Activated naive CD4-positive, alpha-beta T cell treated with anti-CD3 and anti-CD28 coated beads for 36 hours (primary cell): ENCODE measurements at places on chromosomes 6 and 20. TPM values are rescaled to one million over a fixed set of nuclear protein-coding genes. Genes with fewer than 3 reads are reported as not detected.

OPRL1 gene
- 0.47 TPM for total RNA-seq

PNPLA1 gene
- total RNA-seq, result not detected

FOXS1 gene
- total RNA-seq, result not detected

MAFB gene
- not detected for total RNA-seq

CTCFL gene
- total RNA-seq, result not detected

SIGLEC1 gene
- 0.02 TPM for total RNA-seq

KCNK5 gene
- total RNA-seq, result 9.0 TPM

- DNase-seq, result no peak
Measured at GRCh38 chr6:43968110-43968965, 158.9 kb downstream of the MRPL14 start.

- DNase-seq, result no peak
Measured at GRCh38 chr6:63537201-63537958, 34.9 kb upstream of the LOC128125822 start.

GRCh38 chr6:34151321-34152041 is 5.6 kb upstream of the GRM4 start:
- no peak for DNase-seq

DNA sequence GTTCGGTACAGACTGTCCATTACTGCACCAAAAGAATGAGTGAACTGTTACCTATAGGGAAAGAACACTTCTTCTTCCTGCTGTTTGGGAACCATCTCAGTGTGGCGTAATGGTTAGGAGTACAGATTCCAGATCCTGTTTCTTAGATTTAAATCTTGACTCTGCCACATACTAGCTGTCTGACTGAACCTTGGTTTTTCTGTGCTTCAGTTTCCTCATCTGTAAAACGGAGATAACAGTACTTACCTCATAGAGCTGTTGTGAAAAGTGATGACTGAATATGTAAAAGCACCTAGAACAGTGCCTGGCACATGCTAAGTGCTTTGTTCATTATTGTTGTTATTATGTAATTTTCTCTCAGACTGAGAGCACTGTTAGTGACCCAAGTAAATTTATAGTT is 39.8 kb downstream of the STX11 start:
- DNase-seq, result no peak

DNA sequence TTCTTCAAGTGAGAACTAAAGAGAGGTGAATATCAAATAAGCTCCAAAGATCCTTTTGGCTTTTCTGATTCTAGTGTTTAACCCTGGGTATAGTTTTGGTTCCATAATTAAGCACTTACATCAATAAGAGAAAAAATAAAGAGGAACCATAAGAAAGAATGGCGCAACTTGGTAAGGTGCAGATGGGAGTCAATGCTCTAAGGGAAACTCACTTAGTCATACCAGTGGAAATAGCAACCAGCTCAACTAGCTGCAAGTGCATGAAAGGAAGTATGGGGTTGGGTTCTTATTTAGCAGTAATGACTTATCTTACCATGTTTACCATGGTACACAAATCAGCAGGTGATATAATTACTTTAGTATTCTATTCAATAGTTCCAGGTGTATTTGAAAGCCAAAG is 296.5 kb upstream of the RUNX2 start:
- DNase-seq, result no peak

DNA sequence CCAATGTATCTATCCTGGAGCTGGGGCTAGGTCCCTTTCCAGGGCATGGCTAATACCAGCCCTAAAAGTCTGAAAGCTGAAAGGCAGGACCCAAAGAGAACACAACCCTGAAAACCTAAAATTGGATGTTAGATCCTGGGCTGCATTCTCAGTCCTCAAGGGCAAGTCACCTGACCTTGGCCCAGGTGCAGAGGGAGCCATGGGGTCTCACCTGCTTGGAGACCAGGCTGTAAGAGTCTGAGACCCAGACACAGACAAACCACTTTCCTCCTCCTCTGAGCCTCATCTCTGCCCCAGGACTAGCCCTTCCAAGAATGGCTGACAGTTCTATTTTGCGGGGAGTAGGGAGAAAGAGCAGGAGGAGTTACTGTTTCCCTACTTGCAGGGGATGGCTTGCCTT is 60.0 kb downstream of the EFCAB8 start:
- DNase-seq, result no peak

GRCh38 chr6:135880066-135880972 is 28.8 kb downstream of the PDE7B start:
- DNase-seq, result peak; percentile 75

GRCh38 chr6:138520463-138520862 is 21.2 kb upstream of the NHSL1 start:
- no peak for DNase-seq
